ENCODE measurements at places on chromosomes 7 and 10.

GRCh38 chr10:29437871-29438270 lies 149.0 kb downstream of the LYZL1 start:
- DNase-seq = no peak

DNA sequence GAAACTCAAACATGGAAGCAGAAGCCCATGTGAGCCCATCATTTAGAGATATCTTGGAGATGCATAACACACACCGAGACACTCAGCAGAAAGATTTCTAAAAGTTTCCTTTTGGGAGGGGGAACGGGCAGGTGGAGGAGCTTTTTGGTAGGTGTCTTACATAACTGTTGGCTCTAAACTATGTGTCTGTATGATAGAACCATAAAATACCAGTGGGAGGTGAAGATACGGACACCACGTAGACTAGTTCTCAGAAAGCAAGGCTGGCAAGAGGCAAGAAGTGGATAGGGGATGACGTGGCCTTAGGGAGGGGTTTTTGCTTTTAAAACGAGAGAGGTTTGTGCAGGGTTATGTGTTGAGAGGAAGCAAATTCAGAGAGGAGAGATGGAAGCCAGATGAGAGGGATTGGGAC lies 36.5 kb downstream of the IL15RA start:
- no peak for DNase-seq

- no peak for DNase-seq
Measured at GRCh38 chr7:105268056-105268455, 120.7 kb downstream of the SRPK2 start.

DNA sequence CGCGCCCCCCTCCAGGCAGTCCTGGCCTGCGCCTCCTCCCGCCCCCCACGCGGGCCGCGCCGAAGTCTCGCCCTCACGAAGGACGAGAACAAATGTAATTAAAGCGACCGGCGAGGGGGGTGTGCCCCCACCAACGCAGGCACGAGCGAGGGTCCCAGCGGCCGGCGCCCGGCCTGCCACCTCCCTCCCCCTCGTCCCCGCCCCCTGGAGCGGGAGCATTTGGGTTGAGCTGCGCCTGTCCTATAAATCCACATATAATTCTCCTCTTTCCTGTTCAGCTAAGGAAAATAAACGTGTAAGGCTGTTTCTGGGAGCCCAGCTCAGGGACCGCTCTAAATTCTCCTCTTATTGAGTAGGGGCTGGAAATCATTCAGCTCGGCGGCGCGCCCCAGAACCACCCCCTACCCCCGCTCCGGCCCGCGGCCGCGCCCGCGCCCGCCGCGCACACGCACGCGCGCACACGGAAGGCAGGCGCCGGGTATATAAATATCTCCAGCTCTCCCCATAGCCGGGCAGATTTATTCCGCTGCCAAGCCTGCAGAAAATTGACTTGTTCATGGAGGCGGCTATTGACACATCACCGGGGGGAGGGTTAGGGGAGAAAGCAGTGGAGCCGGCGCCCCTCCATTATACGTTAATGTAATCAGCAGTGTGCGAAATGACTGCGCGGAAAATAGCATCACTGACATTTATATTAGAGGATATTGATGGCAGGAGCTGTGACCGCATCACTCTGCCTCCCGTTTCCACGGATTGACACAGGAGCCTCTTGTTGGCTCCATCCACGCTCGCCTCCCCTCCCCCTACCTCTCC lies 61.6 kb upstream of the BTRC start:
- no peak for DNase-seq

GRCh38 chr7:7795630-7796121 lies 77.3 kb upstream of the RPA3 start:
- DNase-seq = no peak

GRCh38 chr10:26860102-26860442 lies 686 bp downstream of the ABI1 start:
- peak; percentile 34 for DNase-seq

DNA sequence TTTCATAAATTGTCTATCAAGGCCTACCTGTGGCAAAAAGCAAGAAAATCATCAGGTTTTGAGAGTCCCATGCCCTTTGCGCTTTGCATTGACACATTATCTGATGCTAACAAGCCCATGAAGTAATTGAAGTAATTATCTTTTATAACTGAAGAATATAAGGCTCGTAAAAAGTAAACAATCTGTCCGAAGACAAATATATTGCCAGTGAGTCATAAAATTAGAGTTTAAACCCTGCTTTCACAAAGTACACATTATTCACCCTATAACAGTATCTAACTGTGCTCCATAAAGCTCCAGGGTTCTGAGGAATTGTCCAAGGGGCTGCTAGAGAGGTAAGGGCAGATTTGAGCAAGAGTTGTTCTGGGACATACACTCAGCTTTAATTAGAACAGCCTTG lies 102.3 kb upstream of the PPP1R3A start:
- no peak for DNase-seq

DNA sequence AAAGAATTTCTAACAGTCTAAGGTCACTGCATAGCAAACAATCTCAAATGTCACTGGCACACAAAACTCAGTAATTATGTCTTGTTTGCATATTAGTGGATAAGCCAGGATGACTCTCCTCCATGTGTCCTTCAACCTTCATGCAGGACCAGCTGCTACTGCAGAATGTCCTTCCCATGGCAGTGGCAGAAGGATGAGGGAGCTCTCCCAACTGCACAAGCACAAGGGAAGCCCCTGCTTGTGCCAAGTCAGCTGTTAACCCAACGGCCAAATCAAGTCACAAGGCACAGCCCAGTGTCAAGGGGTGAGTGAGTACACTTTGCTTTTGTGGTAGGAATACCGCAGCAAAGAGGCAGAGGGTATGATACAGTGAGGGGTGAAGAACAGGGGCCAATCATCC lies 59.3 kb upstream of the VWC2 start:
- DNase-seq = no peak

DNA sequence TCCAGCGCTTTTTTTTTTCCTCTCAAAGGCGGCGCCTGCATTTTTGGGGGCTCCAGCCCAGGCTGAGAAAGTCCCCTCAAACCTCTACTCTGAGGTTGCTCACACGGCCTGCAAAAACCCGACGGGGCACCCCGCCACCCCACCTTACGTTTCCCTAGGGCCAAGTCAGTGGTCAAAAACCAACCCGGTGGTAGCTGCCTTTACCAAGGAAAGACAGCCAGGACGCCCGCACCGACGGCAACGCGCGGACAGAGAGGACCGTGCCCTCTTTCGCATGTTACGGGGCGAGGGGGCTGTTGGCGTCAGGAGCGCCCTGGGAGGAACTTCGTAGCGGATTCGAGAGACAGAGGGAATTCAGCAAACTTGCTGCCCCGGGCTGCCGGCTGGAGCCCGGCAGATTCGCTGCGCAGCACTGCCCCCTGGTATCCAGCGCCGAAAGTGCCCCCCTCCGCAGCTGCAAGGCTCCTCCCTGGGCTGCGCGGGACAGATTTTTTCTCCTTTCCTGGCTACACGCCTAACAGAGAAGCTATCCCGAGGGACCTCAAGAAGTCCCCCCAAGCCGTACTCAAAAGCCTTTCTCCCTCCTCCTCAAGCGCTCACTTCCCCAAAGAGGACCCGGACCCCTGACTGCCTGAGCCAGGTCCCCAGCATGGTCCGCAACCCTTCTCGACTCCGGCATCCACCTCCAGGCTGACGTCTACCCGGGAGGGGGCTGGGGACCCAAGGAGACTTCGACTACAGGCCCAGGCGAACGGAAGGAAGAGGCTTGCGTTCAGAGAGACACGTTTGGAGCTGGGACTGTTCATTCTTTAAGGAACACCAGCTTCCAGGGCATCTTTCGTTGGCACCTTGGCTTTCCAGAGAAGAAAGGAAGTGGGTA lies 27.7 kb upstream of the VAX1 start:
- DNase-seq = no peak

Data from activated CD8-positive, alpha-beta memory T cell treated with anti-CD3 and anti-CD28 coated beads for 1 hour (primary cell).